ENCODE measurements at places on chromosomes 16 and 17.

DNA sequence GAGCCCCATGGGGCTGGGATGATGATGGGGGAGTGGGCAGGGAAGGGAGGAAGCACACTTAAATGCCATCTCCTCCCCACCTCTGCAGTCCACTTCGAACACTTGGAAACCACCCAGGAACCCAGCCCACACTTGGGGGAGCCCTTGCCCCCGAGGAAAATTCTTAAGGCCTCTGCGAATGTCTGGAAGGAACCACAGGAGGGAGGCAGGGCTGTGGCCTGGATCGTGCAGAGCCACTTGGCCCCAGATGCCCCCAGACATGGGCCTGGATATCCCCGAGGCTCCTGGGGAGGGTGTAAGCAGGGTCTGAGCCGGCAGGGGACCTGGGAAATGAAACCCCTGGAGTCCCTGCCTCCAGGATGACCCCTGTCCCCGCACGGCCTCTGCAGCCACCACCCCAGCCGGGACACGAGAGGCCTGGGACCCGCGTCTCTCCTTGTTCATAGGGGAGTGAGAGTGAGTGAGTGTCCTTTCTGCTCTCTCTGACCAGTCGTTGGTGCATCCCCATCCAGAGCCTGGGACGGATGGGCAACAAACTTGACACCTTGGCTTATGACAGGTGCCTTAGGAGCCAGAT is 11.8 kb upstream of the MTSS2 start:
- peaks cover 75% of the 10 kb centered on the region for H3K4me1 ChIP-seq
- no peak overlapping the region for H3K4me3 ChIP-seq
- H3K27ac ChIP-seq, result peak overlapping the region; percentile 95
- H3K36me3 ChIP-seq, result no peaks in the 10 kb centered on the region

GRCh38 chr16:85504242-85504641 is 108.9 kb upstream of the GSE1 start:
- peaks cover 13% of the 10 kb centered on the region for H3K4me1 ChIP-seq
- no peak for DNase-seq
- H3K27ac ChIP-seq, result no peak overlapping the region

DNA sequence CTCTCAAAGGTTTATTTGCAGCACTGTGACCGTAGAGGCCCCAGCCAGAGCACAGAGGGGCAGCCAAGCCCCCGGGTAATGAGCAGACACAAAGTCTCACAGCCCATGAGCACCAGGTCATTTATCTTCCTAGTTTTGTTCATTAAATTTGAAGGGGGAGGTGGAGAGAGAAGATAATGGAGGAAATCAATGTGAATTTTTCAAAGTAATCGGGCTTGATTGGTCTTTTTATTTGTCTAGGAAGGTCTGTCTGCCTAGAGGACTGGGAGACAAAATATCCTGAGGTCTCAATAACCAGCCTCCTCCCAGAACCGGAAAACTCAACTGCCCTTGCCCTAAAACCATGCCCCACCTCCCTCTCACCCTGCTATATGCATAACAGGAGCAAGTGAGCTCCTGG is 189.0 kb downstream of the SLC39A11 start:
- no peak for DNase-seq
- H3K36me3 ChIP-seq, result no peaks in the 10 kb centered on the region
- no peak overlapping the region for H3K4me3 ChIP-seq
- no peaks in the 10 kb centered on the region for H3K27me3 ChIP-seq
- H3K4me1 ChIP-seq, result no peaks in the 10 kb centered on the region
- no peak overlapping the region for H3K27ac ChIP-seq

GRCh38 chr17:49362723-49363117 is 670 bp upstream of the ZNF652 start:
- peaks cover 32% of the 10 kb centered on the region for H3K4me1 ChIP-seq
- no peak for DNase-seq
- peak overlapping the region; percentile 95 for H3K4me3 ChIP-seq
- H3K27ac ChIP-seq, result peak overlapping the region; percentile 79

DNA sequence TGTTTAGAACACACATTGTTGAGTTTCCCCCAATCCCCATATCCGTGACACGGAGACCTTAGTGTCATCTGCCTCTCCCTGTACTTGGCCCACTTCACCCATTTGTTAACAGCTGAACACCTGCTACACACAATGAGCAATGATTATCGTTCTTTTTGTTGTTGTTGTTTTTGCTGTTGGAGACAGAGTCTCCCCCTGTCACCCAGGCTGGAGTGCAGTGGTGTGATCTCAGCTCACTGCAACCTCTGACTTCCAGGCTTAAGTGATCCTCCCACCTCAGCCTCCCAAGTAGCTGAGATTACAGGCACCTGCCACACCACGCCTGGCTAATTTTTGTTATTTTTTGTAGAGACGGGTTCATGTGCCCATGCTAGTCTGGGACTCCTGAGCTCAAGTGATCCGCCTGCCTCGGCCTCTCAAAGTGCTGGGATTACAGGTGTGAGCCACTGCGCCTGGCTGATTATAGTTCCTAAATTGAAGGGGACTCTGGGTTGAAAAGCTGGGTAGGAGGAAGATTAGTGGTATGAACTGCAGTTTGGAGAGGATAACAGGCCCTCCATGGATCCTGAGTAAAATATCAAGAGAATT is 21.6 kb downstream of the NDE1 start:
- no peaks in the 10 kb centered on the region for H3K27me3 ChIP-seq
- no peak overlapping the region for H3K4me3 ChIP-seq
- H3K4me1 ChIP-seq, result peaks cover 14% of the 10 kb centered on the region
- peaks cover 16% of the 10 kb centered on the region for H3K36me3 ChIP-seq

DNA sequence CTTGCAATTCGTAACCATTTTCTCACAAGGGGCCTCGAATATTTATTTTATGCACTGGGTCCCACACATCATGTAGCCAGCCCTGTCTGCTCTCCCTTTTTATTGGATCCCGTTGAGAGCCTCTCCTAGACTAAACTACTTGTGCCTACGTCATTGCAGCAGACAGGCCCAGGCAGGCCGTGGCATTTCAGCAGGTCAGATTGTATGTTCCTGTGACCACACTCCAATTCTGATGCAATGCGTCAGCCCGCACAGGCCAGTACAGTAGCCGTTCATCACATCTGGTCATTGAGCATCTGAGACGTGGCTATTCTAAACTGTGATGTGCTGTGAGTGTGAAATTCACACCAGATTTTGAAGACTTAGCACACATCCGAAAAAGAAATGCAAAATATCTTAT is 42.2 kb downstream of the ABAT start:
- no peaks in the 10 kb centered on the region for H3K27me3 ChIP-seq
- DNase-seq, result no peak
- H3K4me3 ChIP-seq, result no peak overlapping the region

GRCh38 chr17:46952115-46952514 is 26.9 kb downstream of the RPRML start:
- no peak for DNase-seq
- no peaks in the 10 kb centered on the region for H3K4me1 ChIP-seq
- peaks cover 9% of the 10 kb centered on the region for H3K27me3 ChIP-seq
- no peaks in the 10 kb centered on the region for H3K36me3 ChIP-seq
- no peak overlapping the region for H3K27ac ChIP-seq

DNA sequence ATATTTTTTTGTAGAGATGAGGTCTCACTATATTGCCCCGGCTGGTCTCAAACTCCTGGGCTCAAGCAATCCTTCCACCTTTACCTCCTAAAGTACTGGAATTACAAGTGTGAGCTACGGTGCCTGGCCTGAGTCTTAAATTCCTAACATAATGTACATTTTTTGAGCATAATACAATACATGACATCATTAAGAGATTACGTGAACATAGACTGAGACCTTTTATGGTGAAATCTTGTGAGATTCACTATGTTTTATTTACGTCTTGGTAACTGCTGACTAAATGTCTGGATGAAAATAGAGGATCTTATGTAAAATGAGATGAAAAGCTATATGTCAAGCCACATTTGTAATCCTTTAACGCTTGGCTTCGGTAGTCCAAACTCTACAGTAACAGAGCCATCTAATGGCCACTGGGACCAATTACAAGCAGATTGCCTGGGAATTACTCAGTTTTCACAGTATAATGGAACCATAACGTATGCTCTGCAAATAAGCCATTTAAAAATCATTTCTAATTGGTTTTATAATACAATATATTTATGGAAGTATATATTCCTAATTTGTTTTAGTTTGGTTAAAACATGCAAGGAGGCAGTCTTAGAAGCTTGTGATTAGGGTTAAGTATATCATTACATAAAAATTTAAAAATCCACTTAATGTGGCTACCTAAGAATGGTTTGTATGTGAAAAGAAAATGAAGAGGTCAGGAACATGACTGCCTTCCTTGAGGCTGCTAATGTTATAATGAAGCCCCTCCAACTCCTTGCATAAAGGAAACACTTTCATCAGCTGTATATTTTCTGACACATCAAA is 8.1 kb upstream of the EFCAB13 start:
- no peaks in the 10 kb centered on the region for H3K27me3 ChIP-seq
- no peak overlapping the region for H3K27ac ChIP-seq
- DNase-seq, result no peak
- no peak overlapping the region for H3K4me3 ChIP-seq

- H3K36me3 ChIP-seq, result no peaks in the 10 kb centered on the region
- peak overlapping the region; percentile 25 for H3K27ac ChIP-seq
- H3K27me3 ChIP-seq, result no peaks in the 10 kb centered on the region
- H3K4me3 ChIP-seq, result no peak overlapping the region
- DNase-seq, result peak; percentile 69
Observed at GRCh38 chr17:16363749-16364536, 10.7 kb upstream of the CENPV start.

GRCh38 chr16:77652399-77652798 is 69.9 kb upstream of the NUDT7 start:
- DNase-seq, result no peak
- no peak overlapping the region for H3K4me3 ChIP-seq
- no peaks in the 10 kb centered on the region for H3K27me3 ChIP-seq
- no peaks in the 10 kb centered on the region for H3K36me3 ChIP-seq
- H3K4me1 ChIP-seq, result no peaks in the 10 kb centered on the region
- H3K27ac ChIP-seq, result no peak overlapping the region

DNA sequence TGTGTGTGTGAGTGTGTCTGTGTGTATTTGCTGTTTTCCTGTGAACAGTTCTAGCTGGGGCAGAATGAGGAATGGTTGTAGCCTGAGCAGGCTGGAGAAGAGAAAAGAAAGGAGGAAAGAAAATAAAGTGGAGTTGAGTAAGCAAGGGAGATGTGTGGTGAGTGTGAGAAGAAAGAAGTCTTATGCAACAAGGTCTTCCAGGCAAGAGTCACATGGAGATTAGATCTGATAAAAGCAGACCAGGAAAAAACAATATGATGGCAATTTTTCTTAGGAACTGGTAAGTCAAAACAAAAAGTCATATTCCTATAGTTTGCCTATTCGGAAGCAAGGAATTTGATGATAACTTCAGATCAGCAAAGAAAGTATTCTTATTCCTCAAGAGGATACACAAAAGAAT is 125.0 kb downstream of the HS3ST3A1 start:
- DNase-seq, result no peak
- H3K4me1 ChIP-seq, result no peaks in the 10 kb centered on the region
- H3K27me3 ChIP-seq, result no peaks in the 10 kb centered on the region
- H3K27ac ChIP-seq, result no peak overlapping the region

DNA sequence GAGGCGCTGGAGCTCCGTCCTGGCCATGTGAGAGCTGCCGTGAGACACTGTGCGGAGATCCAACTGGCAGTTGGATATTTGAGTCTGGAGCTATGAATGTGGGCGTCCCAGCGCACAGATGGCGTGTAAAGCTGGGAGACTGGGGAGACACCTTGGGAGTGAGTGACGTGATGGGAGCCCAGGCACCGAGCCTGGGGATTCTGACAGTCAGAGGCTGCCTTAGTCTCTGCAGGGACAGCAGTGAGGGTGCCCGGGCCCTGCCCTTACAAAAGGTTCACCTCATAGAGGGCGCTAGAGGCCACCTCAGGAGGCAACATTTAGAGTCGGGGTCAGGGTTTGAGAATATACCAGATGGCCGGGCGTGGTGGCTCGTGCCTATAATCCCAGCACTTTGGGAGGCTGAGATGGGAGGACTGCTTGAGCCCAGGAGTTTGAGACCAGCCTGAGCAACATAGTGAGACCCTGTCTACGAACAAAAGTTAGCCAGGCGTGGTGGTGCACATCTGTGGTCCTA is 194.1 kb upstream of the GSE1 start:
- H3K36me3 ChIP-seq, result no peaks in the 10 kb centered on the region
- H3K27ac ChIP-seq, result no peak overlapping the region
- no peak overlapping the region for H3K4me3 ChIP-seq
- DNase-seq, result no peak

GRCh38 chr17:19284005-19284959 is 47.1 kb downstream of the EPN2 start:
- H3K27me3 ChIP-seq, result no peaks in the 10 kb centered on the region
- no peak overlapping the region for H3K27ac ChIP-seq
- H3K4me3 ChIP-seq, result no peak overlapping the region
- no peak for DNase-seq

DNA sequence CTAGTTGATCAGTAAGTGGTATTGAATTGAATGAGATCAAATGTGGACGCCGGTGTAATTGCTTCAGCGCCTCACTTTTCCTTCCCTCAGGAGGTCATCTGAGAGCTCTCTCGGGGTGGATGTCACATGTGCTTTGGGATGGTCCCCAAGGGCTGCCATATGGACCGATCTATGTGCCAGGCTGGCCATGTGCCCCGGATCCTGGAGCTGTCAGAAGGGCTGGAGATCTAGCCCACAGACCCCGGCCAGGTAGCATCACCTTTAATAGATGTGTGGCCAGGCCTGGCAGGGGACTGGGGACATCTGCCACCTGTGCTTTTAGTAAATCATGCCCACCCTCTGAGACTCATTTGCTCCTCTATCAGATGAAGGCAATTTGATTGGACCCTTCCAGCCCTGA is 95.3 kb upstream of the CRHR1 start:
- H3K27me3 ChIP-seq, result peaks cover 20% of the 10 kb centered on the region
- DNase-seq, result no peak
- H3K4me1 ChIP-seq, result no peaks in the 10 kb centered on the region
- H3K36me3 ChIP-seq, result no peaks in the 10 kb centered on the region
- no peak overlapping the region for H3K4me3 ChIP-seq

DNA sequence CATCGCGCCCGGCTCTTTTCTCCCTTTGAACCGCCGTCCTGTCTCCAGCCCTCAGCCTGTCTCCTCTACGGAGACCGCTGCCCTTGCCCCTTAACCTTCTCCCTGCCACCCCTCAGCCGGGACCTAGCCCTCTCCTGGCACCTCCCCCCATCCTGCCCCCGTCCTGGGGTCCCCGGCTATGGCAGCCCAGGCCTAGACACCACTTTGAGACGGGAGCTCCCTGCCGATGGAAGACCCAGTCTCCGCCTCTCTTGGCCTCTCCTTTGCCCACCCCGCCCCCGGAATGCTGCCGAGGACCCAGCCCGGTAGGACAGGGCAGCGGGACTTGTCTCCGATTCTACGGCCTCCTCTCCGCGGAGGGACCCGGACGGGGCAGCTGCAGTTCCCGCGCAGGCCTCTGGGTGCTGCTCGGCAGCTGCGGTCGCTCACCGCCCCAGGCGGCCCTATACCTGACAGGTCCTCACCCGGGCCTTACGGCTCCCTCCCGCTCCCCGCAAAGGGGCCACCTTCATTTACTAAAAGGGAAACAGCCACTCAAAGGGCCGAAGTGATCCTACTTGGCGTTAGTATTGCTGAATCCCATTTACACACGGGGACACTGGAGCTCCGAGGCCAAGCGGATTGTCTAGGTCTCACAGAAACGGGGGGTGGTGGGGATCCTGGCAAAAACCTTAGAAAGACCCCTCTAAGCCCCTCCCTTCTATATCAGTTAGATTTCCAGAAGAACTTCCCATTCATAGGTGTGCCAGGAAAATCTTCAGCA is 32.6 kb upstream of the TAC4 start:
- no peak overlapping the region for H3K4me3 ChIP-seq
- no peaks in the 10 kb centered on the region for H3K36me3 ChIP-seq
- no peak overlapping the region for H3K27ac ChIP-seq

GRCh38 chr17:34503528-34504195 is 75.7 kb upstream of the TMEM132E start:
- DNase-seq, result no peak
- no peak overlapping the region for H3K4me3 ChIP-seq
- H3K4me1 ChIP-seq, result no peaks in the 10 kb centered on the region
- H3K27ac ChIP-seq, result no peak overlapping the region

- peaks cover 49% of the 10 kb centered on the region for H3K4me1 ChIP-seq
- no peak overlapping the region for H3K27ac ChIP-seq
- H3K36me3 ChIP-seq, result no peaks in the 10 kb centered on the region
- peak overlapping the region; percentile 92 for H3K4me3 ChIP-seq
Observed at GRCh38 chr16:10946308-10946707, 1.9 kb downstream of the CLEC16A start.
